CD4-positive, alpha-beta T cell treated with Interferon gamma for 1 hour (primary cell): ENCODE measurements at places on chromosomes 2 and 18.

GRCh38 chr2:5589183-5589582, 103.0 kb upstream of the SOX11 start:
- DNase-seq = no peak

- no peak for DNase-seq
Observed at GRCh38 chr2:15907461-15908324, 32.7 kb upstream of the MYCN start.

GRCh38 chr2:239583879-239584859, 183.3 kb upstream of the HDAC4 start:
- DNase-seq = no peak

GRCh38 chr2:48511849-48512470, 18.0 kb upstream of the STON1 start:
- no peak for DNase-seq

DNA sequence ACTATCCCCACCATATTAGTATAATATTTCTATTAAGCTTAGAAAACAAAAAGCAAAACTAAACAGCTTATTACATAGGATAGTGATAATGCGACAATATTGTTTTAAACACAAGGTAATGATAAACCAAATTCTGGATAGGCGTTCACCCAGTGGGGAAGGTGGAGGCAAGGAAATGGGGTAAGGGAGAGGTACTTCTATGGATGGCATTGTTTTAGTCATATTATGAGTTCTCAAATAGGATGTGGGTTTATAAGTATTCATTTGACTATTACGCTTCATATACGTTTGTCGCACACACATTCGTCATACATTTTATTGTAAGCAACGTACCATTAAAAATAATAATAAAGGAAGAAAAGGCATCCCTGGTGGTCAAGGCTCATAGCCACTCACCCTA, 88.8 kb upstream of the DNMT3A start:
- no peak for DNase-seq

- DNase-seq = no peak
Observed at GRCh38 chr18:2898186-2898640, 51.4 kb downstream of the EMILIN2 start.

GRCh38 chr2:232981356-232981755, 31.7 kb downstream of the NGEF start:
- no peak for DNase-seq

DNA sequence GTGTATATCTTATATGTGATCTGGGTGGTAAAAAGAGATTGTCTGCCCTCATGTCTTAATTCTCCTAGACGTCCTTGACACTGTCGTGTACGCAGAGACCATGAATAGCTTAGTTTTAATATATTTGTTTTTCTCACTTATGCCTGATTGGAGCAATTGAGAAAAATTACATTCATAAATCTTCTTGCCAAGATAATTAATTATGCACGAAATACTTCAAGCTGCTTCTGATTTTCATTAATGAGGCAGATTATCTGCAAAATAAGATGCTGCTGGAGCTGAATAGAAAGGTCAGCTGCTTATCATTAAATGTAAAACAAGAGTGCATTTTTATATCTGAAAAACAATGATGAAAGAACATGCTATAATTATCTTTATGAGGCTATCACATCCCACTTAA, 95.9 kb downstream of the CCDC141 start:
- DNase-seq = no peak

DNA sequence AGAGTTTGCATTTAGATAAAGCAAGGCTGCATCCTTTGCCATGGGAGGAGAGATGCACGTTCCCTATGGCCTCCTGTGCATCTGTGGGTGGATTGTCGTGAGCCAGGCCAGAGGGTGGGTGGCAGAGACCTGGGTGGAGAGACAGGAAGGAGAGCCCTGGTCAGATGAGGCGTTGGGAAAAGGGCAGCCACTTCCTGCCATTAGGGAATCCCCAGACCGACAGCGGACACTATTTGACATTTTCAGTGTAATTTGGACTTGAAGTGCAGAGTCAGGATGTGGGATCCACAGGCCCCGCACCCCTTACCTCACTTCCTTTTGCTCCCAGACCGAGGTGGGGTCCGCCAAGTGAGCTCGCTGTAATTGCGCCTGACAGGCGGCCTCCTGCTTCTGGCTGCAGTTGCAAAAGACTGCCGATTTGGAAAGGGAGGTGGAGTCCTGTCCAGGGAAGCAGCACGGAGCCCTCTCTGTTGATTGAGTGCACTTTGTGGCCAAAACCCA, 150.0 kb downstream of the DYSF start:
- DNase-seq = no peak

DNA sequence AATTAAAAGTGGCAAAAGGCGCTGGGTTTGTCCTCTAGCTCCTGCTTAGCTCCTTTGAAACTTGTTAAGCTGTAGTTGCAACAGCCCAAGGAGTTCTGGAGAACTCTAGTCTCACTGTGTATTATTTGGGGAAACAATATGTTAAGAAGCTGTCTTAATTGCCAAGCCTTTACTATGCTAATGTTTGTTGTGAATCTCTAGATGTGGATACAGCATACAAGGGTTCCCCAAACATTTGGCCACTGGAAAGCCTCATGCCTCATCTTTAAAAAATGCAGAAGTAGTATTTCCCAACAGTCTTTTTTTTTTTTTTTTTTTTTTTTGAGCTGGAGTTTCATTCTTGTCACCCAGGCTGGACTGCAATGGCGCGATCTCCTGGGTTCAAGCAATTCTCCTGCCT, 236.7 kb downstream of the PRKCE start:
- no peak for DNase-seq
